SK-N-DZ (cell line): ENCODE measurements at places on chromosomes 11 and 22.

- DNase-seq: no peak
These were observed 28.4 kb upstream of the ARFGAP3 start for GRCh38 chr22:42885446-42885845.

- no peak for DNase-seq
These were observed 3.6 kb upstream of the GAS2L1 start for GRCh38 chr22:29302681-29303465.

DNA sequence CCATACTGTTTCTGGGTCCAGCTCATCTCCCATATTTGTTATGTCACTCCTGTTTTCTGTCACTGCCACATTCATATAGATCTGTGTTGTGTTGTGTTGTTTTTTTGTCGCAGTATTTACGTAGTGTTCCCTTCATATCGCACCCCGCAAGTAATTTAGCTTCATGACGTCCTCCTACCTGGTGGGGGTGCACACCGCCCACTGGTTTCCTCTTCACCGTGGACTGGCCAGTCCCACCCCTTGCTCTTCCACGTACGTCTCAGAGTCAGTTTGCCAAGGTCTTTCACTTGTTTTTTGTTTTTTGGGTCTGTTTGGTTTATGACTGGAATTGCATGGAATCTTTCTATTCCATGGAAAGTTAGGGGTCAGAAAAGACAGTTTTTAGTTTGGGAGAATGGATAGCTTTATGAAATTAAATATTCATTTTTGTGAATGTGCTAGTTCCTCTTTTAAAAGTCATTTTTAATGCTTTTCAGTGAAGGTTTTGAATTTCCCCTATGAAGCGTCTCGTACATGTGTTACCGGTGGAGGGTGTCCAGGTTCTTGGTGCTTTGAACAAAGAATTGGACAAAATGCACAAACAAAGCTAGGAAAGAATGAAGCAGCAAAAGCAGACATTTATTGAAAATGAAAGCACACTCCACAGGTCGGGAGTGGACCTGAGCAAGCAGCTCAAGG, 134.3 kb downstream of the TBC1D22A start:
- DNase-seq: no peak

- DNase-seq: no peak
These were observed 181.2 kb downstream of the WNT11 start for GRCh38 chr11:76025068-76025467.

GRCh38 chr22:49351761-49352227, 475.9 kb downstream of the BRD1 start:
- DNase-seq: no peak

GRCh38 chr11:86615487-86615886, 56.9 kb downstream of the ME3 start:
- DNase-seq: no peak

- DNase-seq: no peak
These were observed 7.4 kb downstream of the ATL3 start for GRCh38 chr11:63663809-63664208.

DNA sequence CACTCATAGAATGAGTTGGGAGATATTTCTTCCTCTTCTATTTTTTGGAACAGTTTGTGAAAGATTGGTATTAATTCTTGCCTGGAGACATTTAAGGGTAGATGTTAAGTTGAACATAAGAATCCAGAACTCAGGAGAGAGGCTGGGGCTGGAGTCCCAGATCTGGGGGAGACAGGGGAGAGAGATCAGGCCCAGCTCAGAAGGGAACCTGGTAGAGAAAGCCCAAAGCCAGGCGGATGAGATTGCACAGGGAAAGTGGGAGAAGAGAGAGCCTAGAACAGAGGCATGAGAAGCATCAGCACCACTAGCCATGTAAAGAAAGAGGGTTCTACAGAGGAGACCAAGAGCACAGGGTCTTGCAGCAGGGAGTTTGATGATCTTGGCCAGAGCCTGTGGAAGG, 13.0 kb upstream of the GNAZ start:
- no peak for DNase-seq

DNA sequence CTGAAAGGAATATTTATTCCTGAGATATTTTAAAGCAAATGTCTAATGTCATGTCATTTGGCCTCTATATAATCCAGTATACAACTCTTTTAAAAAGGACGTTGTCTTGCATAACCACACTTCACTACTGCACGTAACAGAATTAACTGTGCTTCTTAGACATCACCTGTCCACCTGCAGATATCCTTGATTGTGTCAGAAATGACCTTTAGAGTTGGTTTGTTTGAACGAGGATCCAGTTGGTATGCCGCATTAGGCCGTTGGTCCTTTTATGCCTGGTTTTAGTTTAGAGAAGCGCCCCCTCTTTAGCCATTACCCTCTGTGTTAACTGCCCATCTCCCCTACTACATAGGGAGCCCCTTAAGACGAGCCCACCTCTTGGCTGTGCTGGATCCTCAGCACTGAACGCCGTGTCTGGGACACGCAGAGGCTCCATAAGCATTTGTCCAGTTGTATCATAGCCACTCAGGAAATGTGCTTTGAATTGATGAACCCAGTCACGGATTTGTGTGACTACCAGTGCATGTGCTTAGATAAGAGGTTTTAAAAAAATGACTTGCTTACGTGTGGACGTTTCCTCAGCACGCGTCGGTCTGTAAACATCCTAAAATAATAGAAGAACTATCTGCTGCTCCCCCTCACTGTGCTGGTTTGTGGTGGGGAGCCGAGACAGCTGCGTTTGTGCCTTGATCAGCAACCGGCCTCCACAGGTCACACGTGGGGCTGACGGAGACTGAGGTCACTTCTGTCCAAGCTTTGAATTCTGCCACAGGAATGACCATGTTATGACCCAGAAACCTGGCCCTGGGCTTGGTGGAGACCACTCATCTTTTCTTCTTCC, 4.0 kb downstream of the MICAL2 start:
- DNase-seq: no peak

DNA sequence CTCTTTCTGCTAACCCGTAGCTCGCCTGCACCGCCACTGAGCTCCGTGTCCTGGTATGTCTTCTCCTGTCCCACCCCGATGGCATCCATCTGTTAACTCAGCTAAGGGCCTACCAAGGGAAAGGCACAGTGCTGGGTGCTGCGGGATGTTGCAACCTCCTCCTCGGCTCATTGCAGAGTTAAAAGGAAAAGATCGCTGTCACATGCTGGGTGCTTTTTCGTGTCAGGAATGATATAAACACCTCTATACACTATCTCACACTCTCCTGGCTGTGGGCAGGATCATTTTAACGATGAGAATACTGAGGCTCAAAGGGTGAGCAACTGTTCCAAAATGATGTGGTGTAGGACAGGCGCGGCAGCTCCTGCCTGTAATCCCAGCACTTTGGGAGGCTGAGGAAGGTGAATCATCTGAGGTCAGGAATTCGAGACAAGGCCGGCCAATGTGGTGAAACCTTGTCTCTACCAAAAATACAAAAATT, 10.1 kb downstream of the TXN2 start:
- DNase-seq: no peak

- DNase-seq: no peak
These were observed 8.8 kb downstream of the GGA1 start for GRCh38 chr22:37617431-37617830.
